ENCODE measurements at places on chromosomes 12 and 14.

- DNase-seq: no peak
Observed at GRCh38 chr14:94568186-94568585, 6.9 kb downstream of the SERPINA4 start.

- DNase-seq: no peak
Observed at GRCh38 chr14:91484744-91485143, 25.4 kb downstream of the PPP4R3A start.

DNA sequence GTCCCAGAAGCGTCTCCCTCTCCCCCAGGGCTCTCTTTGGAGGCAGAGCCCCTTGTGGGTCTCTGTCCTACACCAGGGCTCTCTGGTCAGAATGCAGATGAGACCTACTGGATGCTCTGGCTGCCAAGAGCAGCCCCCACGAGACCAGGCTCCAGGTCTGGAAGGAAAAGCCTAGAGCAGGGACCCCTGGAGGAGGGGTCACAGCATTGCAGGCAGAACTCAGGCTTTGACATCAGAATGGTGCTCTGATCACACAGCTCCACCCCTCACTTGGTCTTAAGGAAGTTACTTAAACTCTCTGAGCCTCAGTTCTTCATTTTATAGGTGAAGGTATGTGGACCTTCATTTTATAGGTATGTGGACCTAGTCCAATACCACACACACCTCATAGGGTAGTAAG, 83.1 kb downstream of the ARL6IP4 start:
- no peak for DNase-seq

- peak; percentile 16 for DNase-seq
Observed at GRCh38 chr12:5965950-5966383, 20.9 kb upstream of the ANO2 start.

GRCh38 chr12:50598321-50598862, 93.6 kb downstream of the DIP2B start:
- no peak for DNase-seq

GRCh38 chr14:26200687-26201086, 397.1 kb downstream of the NOVA1 start:
- DNase-seq: no peak

DNA sequence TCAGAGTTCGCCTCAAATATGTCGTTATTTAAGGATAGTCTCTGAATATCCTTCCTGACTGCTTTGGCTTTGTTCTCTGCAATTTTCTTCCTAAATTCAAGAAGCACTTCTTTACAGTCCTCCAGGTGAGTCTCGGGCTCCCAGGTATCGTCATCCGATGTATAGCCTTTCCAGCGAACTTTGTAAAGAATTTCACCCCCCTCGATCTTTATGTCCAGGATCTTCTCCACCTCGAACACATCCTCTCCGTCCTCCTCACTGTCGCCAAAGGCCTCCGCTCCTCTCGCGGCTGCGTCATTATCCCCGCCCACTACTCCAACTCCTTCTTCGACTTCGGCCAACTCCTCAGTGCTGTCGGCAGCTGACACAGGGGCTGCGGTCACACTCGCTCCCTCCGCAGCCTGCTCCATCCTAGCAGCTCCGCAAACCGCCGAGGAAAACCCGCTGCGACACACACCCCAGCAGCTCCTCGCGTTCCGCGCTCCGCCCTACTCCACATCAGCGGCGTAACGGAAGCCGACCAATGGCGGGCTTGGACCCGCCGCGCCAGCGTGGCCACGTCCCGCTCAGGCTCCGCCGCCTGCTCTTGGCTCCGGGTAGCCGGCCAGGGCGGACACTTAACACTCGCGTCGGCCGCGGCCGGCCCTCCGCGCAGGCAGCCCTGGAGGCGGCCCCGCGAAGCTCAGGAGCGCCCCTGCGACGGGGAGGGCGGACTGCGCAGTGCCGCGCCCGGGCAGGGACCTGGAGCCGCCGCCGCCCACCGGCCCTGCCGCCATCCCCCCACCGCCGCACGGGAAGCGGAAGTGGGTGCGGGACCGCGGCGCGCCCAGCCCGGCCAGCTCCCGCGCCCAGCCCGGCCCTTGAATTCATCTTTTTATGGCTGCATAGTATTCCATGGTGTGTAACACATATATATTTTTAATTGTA, 4.1 kb downstream of the CD163L1 start:
- DNase-seq: peak; percentile 3

All from CD4-positive, alpha-beta T cell treated with Interleukin-6 at 100 ng/mL for 8 hours (primary cell).